Mesenchymal stem cell (in vitro differentiated cells and primary cell): ENCODE measurements at places on chromosomes 1 and 21.

DNA sequence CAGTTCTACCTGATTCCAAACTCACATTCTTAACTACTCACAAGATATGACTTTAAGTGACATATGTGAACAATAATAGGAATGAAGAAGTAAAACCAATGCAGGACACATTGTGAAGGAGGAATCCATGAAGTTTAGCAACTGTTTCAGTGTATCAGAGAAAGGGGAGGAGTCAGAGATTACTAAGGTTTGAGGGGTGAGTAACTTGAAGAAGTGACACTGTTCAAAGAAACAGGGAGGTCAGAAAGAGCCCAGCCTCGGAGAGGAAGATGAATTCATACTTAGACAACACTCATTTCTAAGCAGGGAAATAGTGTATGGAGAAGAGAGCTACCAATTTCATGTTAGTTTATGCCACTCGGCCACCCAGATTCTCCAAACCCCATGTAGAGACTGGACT lies 28.2 kb upstream of the RPF1 start:
- DNase-seq, result no peak

- DNase-seq, result peak; percentile 64
Measured at GRCh38 chr1:223811634-223812101, 34.1 kb downstream of the TP53BP2 start.

DNA sequence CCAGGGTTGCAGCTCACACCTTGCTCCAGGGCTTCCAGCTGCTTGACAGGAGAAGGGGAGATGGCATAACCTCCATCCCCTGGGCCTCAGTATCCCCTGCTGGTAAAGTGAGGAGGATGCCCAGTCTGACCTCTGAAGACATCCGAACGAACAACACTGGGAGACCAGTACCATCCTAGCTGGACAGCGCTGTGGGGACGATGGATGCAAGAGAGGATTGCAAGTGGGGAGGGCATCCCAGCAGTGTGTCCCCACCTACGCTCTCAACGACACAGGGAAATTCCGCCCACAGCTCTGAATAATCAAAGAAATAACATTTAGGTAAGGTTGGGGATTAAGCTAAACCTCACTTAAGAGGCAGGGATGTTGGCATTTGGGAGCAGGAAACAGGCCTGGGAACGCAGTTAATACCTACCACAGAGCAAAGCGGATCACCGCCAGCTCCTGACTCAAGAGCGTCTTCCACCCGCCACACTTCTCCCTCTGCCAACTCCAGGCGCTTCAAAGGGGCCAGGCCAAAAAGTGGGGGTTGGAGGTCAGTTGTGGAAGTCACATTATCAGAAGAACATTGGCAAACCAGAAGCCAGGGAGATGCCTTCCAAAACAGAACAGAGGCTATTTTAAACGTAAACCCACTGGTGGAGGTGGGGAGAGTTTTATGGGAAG lies 47.6 kb downstream of the SSBP3 start:
- DNase-seq, result no peak

DNA sequence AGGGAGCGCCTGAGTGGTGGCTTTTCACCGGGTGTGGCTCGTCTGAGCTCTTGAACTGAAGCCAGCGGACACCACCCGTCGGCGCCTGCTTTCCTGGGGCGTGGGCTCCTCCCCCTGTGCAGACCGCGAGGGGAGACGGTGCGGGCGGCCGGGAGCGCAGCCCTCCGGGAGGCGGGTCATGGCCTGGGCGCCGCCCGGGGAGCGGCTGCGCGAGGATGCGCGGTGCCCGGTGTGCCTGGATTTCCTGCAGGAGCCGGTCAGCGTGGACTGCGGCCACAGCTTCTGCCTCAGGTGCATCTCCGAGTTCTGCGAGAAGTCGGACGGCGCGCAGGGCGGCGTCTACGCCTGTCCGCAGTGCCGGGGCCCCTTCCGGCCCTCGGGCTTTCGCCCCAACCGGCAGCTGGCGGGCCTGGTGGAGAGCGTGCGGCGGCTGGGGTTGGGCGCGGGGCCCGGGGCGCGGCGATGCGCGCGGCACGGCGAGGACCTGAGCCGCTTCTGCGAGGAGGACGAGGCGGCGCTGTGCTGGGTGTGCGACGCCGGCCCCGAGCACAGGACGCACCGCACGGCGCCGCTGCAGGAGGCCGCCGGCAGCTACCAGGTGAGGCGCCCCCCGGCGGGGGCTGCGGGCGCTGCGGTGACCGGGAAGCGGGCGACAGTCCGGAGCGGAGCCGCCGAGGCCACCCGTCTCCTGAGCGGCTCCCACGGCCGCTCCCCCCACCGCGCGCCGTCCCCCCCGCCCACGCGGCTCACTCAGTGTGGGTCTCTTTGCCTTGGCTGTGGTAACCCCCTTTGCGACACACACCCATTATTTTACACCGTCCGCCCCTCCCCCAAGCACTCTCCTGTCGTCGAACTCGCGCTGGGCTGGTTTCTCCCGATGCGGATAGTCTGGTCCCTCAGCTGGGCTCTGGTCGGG lies at the start of gene TRIM58:
TRIM58 (plus strand) TSS at position 119 of the 916 bp plus-strand sequence; CDS start at position 179, 60 bp downstream.
- DNase-seq, result peak; percentile 13

DNA sequence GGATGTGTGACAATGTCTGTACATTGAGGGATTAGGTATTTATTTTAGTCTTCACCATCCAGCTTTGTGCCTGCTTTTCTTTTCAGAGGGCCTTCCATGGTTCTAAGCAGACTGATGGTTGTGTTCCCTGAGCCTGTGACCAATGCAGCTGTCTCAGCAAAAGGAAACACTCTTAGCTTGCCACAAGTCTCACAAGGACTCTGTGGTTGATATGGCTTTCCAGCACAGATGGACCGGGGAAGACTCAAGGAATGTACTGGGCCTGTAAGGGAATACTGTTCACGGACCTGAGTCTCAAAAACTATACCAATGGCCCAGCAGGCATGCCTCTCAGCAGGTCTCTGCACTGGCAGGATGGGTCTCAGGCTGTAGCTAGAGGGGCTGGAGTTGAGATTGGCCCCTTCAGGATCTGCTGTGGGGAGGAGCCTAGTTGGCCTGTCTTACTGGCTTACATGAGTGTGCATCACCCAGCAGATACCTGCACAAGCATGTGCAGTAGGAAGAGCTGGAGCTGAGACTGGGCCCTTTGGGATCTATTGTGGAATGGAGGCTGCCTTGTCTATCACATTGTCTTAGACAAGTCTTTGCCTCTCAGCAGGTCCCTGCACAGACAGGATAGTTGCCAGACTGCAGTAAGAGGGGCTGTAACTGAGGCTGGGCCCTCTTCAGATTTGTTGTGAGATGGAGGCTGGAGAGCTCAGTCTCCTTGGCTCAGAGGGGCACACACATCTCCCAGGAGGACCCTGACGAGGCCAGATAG lies 52.0 kb upstream of the PDC start:
- no peak for DNase-seq

- no peak for DNase-seq
Measured at GRCh38 chr1:230855886-230856285, 12.4 kb downstream of the C1orf198 start.

- DNase-seq, result peak; percentile 11
Measured at GRCh38 chr1:185108321-185108720, 48.4 kb downstream of the TRMT1L start.

- DNase-seq, result peak; percentile 83
Measured at GRCh38 chr1:40058453-40059337, 18.2 kb downstream of the CAP1 start.

DNA sequence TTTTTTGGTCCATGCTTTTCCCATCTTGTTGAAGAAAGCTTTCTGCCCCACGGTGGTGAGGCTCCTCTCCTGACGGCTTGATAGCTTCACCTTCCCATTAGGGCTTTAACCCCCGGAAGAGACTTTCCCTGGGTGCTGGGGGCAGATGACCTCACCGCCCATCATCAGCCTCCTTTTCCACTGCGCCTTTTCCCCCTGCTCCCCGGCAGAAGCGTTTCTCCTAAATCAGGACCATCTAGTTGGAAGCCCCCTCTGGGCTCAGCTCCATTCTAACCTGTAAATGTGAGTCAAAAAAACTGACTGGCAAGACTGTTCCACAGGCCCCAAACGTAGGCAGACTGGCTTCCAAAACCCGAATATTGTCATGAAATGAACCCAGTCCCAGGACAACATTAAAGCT lies 6.7 kb downstream of the POFUT2 start:
- no peak for DNase-seq

DNA sequence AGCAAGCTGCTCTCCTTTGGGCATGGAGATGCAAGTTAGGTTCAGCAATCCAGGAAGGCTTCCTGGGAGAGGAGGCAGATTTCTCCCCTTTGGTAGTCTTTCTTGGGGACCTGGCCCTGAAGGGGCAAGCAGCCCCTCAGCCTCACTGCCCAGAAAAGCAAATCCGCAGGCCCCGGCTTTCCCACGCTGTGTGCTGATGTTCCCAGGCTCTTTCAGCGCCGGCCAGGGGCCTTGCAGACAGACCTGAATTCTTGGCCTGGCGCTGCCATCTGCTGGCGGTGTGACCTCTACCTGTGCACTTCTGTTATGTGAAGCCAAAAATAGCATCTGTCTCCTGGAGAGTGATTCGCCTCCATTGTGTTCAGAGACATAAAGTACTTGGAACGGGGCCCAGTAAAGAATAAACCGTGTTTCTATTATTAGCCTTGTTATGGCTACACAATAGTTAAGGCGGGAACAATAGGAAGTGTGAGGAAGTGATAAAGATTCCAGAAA lies 64.8 kb downstream of the ALPL start:
- peak; percentile 56 for DNase-seq

- peak; percentile 73 for DNase-seq
Measured at GRCh38 chr1:206684478-206685333, at the start of gene MAPKAPK2. Gene MAPKAPK2 (plus strand): TSS chr1:206684905. CDS start chr1:206685230, 325 bp downstream.

- no peak for DNase-seq
Measured at GRCh38 chr1:93980320-93981273, 71.4 kb upstream of the GCLM start.

GRCh38 chr1:232283864-232284263 lies 346.1 kb downstream of the SIPA1L2 start:
- DNase-seq, result no peak

DNA sequence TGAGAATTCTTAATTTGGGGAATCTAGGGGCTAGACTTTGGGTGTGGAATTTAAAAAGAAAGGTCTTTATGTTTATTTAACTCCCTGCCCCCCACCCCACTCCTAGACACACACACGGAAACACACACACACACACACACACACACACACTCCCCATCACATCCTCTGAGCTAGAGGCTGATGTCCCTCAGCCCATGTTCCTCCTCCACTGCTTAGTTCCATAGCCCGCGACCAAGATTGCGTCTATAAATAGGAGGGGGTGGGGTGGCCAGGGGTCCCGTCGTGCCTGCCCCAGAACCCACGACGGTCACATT lies 655 bp upstream of the KIRREL1 start:
- peak; percentile 73 for DNase-seq

DNA sequence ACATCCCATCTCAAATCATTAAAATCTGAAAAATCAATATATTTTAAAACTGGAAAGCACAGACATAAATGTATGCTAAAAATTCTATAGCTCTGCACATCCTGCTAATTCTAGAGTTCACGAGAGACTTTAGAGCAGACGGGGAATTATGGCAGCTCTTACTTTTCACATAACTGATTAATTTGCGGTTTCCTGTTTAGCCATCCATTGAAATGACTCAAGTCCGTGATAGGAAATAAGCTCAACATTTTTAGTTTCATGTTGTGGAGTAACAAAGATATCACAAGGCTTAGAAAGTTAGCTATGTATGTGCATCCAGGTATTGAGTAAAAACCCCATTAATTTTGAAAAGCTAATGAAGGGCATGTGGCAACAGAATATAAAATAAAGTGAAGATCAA lies 123.2 kb downstream of the SMYD2 start:
- peak; percentile 90 for DNase-seq

DNA sequence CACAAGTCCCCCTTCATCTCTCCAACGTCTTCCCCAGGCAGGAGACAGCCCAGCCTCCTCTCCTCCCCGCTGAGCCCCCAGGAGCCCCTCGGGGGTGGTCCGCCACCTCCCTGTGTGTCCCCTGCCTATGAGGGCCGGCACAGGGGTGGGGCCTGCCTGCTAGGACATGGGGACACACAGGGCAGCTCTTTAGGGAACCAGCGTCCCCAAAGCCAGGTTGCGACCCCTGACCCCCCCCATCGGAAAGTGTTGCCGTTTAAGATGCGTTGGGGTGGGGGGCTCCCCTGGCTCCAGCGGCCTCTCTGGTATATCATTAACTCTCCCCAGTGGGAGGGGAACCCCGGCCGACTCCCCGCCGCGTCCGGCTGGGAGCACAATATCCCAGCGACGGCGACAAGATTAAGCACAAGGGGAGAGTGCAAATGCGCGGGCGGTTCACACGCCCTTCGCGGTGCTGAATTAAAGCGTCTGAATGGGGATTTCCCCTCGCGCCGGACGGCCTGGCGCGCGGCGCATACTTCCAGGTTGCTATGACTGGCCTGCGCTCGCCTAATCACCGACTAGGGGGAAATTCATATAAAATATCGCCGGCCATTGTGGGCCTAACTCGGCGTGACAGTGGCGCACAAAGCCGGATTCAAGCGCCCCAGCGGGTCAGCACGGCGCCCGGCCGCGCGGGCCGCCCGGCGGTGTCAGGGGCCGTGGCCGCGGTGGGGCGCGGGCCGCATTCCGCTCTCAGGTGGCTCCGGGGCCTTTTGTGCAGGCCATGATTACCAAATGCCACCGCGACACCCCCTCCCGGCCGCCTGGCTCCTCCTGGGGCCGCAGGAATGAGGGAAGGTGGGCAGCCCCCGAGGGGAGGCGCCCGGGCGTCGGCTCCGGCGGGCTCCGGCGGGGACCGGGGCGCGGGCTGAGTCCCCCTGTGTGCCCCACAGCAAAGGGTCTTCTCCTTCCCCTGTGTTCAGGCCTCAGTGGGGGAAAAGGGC lies 30.9 kb downstream of the WNT3A start:
- DNase-seq, result peak; percentile 1

GRCh38 chr1:167126811-167127210 lies 32.9 kb downstream of the STYXL2 start:
- no peak for DNase-seq

- peak; percentile 93 for DNase-seq
Measured at GRCh38 chr21:41419921-41420862, 5.8 kb upstream of the MX1 start.

- DNase-seq, result peak; percentile 36
Measured at GRCh38 chr1:27071049-27071416, 58.4 kb upstream of the TENT5B start.

DNA sequence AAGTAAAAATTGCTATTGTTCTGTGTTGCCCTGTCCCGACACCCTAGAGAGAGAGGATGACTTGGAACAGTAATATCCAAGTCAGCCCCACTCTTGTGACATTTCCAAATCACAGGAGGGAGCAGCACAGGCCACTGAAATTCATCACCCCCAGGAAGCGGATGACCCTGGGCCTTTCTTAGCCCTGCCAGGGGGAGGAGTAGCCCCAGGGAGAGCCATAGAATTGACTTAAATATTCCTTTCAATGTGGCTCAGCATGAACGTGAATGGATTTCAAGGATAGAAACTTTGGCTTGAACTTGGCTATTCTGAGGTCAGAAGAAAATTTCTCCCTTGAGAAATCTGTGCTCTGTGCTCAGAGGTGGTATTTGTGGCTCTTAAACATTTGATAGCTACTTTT lies 80.6 kb downstream of the CENPF start:
- DNase-seq, result no peak
